ENCODE measurements at places on chromosomes 16 and 17.
A peak's percentile ranks its signal among the peaks of the same experiment; 100 is the strongest.

GRCh38 chr16:15950161-15950854, 892 bp downstream of the ABCC1 start:
- DNase-seq: no peak

GRCh38 chr16:30187971-30188561, 4.7 kb downstream of the CORO1A start:
- DNase-seq: no peak

DNA sequence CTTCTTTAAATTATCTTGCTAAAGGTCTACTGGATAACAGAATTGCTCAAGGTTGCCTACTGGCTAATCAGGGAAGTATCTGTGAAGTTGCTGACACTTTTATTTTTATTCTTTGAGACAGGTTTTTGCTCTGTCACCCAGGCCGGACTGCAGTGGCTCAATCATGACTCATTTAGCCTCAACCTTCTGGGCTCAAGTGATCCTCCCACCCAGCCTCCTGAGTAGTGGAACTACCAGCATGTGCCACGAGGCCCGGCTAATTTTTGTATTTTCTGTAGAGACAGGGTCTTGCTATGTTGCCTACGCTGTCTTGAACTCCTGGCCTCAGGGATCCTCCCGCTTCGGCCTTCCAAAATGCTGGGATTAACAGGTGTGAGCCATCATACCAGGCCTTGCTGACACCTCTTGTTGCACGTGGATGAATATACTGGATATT, 43.1 kb downstream of the GLG1 start:
- no peak for DNase-seq

GRCh38 chr16:11016993-11017392, 72.6 kb downstream of the CLEC16A start:
- DNase-seq: peak; percentile 42

DNA sequence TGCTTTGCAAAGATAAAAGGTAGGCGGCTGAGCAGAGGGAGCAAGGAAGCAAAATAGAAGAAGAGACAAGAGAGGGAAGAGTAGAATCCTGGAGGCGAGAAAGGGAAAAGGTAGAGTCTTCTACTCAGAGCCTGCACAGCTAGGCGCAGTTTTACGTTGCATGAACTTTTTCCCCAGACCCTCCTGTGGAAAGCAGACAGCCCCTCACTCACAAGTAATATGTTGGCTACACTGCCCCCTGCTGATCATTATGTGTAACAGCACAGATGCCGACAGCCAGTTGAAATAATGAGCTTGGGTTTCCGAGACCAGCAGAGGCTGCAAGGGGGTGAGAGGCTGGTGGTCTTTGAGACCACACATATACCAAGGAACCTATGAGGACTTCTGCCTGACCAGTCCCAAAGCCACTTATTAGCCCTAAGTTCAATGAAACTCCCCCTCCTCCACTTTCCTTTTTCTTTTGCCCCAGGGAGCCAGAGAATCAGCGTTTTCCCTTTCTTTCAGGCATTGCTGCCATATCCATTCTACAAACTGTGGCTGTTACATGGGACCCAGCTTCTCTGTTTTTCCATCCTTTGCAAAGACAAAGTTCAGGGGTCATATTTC, 22.5 kb upstream of the CMTR2 start:
- no peak for DNase-seq

DNA sequence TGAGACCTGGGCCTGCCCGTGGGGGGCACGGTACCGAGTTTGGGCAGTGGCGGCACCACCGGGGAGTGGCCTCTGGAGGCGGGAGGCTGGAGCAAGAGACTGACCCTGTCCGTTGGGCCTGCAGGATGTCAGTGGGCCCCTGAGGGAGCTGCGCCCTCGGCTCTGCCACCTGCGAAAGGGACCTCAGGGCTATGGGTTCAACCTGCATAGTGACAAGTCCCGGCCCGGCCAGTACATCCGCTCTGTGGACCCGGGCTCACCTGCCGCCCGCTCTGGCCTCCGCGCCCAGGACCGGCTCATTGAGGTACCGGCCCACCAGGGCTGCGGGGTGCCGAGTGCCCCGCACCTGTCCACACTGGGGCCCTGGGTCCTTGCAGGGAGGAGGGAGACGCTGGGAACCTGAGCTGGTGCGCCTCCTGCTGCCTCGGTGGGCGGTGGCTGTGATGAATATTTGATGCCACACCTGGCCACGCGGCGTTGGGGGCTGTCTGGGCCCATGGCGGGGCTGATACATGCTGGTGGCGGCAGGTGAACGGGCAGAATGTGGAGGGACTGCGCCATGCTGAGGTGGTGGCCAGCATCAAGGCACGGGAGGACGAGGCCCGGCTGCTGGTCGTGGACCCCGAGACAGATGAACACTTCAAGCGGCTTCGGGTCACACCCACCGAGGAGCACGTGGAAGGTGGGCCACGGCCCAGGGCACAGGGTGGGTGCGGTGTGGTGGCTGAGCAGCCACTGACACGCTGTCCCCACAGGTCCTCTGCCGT, 9.7 kb downstream of the NHERF2 start:
- DNase-seq: no peak

DNA sequence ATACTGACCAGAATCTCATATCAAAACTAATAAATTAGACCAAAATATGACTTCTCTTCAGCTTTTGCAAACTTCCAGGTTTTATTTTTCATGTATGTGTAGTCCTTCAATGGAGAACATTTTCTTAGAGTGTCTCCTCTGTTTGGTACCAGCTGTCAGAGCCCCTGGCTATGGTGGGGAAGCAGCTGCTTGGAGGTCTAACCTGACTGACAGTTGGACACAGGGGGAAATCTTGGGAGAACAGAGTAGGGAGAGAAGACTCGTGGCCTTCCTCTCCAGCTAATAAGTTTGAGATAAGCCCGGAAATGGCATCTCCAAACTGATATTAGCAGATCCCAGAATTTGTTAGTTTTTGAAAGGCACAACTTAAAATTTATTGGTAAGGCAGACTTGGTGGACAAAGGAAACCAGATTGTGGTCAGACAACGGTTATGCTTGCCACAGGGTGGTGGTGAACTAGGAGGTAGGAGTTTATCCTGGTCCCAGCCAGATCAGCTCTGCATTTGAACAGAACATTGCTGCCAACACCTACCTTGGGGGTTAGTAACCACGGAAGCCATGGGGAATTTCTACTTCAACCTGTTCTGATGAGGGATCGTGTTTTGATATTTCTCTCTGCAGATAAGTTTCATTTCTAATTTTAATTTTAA, 39.2 kb upstream of the IRX3 start:
- no peak for DNase-seq

GRCh38 chr17:4742629-4743028, 2.9 kb upstream of the CXCL16 start:
- no peak for DNase-seq

GRCh38 chr17:33521784-33522183, 228.7 kb upstream of the ASIC2 start:
- no peak for DNase-seq

DNA sequence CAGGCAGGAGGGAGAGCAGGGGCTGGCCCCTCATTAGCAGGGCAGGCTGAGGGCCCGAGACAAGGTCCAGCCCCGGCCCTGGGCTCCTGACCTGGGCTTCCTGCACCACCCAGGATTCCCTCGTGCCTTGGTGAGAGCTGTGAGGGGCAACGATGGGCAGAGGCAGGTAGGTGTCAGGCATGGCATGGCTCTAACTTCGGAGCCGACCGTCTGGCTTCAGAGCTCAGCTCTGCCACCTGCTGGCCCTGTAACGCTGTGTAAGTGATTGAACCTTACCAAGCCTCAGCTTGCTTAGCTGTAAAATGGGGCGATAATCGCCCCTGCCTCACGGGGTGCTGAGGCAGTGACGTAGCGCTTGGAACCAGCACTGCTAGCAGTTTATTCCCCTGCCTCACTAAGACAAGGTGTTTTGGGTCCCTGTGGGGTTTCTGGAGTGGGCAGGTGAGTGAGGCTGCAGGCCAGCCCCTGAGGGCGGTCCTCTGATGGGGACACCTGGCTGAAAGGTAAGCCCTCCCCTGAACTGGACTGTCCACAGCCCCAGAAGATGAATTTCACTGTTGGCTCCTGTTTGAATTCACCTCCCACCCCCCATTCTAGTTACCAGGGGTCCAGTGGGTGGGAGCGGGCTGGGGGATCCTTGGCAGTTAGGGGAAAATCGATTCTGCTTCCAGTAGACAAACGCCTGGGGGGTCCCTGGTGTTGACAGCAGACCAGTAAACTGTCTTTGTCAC, 184.8 kb upstream of the GSE1 start:
- no peak for DNase-seq

GRCh38 chr16:85794696-85795095, 4.6 kb downstream of the EMC8 start:
- no peak for DNase-seq

- DNase-seq: no peak
Measured at GRCh38 chr16:23847948-23848347, 12.2 kb downstream of the PRKCB start.

- no peak for DNase-seq
Measured at GRCh38 chr17:3727041-3727440, 3.3 kb downstream of the HASPIN start.

DNA sequence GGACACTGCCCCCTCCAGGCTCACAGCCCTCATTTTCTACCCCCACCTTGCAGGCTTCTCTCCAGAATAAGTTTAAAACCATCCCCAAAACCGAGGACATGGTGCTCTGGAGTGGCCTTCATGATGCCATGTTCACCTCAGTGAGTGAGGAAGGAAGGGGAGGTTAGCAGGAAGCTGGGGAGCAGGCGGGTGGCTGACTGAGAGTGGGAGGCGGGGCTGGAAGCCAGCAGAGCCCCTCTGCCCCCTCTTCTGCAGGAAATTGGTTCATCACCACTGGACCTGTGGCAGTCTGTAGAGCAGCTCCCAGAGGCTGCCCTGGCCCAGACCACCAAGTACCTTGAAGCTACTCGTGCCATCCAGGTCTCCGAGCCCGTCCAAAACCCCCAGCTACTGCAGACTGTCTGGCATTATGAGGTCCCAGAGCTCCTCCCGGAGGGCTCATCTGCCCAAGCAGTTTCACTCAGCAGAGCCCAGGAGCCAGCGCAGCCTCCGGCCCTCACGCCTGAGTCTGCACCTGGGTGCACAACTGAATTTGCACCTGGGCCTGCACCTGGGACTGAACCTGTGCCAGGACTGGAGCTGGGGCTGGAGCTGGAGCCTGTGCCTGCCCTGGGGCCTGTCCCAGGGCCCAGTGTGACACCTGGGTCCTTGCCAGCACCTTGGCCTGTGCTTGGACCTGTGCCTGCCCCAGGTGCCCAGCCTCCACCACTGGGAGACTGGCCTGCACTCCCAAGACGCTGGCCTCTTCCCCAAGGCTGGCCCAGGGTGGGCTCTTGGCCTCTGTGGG, 19.0 kb downstream of the C16orf96 start:
- no peak for DNase-seq

GRCh38 chr17:49515196-49515770, 20.2 kb downstream of the NGFR start:
- DNase-seq: no peak

DNA sequence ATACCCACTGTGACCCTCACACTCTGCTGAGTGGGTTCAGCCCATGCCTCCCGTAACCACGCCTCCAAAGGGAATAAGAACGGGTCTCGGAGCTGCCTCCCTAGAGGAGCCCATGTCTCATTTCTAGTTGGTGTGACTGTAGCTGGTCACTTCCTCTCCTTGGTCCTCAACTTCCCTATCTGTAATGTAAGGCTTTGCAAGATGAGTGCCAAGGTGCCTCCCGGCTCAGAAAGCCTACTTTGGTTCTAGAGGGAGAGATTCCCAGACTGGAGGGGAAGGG, 20.8 kb downstream of the C16orf74 start:
- no peak for DNase-seq

GRCh38 chr17:44061446-44061845, 5.0 kb downstream of the LSM12 start:
- DNase-seq: no peak

DNA sequence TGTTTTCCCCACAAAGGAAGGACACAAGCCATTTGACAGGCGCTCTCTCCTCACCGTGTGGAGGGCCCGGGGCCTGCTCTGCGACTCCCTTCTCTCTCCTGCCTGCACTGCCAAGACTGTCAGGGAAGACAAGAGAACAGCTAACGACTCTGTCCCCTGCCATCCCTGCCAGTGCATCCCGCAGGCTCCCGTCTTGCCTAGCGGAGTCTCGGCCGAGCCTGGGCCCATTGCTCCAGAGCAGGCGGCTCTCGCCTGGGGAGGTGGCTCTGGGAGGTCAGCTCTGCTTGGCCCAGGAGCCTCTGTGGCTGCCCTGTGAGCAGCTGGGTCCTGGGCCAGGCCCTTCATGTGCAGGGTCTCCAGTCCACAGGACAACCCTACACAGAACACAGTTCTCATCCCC, 53.0 kb downstream of the WNT3 start:
- no peak for DNase-seq

DNA sequence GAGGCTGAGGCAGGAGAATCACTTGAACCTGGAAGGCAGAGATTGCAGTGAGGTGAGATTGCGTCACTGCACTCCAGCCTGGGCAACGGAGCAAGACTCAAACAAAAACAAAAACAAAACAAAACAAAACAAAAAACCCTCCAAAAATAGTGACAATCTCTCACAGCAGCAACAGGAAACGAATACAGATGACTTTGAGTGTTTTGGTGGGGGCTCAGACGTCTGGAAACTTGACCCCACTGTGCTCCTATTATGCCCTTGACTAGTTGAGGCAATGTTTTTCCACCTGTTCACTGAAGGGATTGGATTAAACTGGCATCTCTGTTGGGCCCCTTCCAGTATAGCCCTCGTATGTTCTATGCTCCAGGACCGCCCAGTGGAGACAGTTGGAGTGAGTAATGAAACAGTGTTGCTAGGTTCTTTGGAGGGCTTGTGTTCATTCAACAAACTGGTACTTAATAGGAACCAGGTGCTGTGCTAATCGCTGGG, 167.0 kb downstream of the UTP18 start:
- peak; percentile 97 for DNase-seq

GRCh38 chr17:58706351-58707140, 14.1 kb downstream of the RAD51C start:
- DNase-seq: no peak

- DNase-seq: no peak
Measured at GRCh38 chr17:78249818-78250806, 18.7 kb downstream of the TMEM235 start.

DNA sequence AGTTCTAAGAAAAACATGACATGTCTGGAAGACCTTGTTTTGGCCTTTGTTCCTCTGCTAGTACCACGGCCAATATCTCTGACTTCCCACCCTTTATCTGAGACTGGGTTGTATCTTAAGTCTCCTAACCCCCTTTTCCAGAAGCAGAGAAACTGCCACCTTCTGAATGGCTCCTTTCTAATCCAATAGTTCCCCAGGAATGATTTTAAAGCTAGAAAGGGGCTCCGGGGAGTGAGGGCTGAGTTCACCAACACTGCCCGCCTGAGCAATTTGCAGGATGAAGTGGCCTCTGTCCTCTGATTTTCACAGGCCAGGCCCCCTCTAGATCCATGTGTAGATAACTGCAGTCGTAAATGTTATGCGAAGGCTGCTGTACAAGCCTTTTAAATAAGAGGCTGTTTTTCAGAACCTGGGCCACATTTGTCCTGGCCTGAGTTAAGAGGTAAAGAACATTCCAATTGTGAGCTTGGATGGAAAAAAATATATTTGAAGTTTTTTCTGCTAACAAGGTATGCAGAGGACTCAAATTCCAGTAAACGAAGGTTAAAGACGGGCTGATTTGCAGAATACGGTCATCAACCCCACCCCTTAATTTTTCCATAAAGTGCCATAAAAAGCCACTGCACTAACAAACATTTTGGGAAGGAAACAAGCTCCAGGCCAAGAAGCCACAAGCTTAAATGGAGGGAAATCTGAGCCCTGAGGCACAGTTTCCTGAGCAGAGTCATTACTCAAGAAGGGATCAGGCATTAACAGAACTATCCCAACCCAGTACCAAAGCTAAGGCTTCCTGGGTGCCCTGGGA, 117.0 kb upstream of the MAF start:
- no peak for DNase-seq

- no peak for DNase-seq
Measured at GRCh38 chr16:27408602-27409031, 6.6 kb downstream of the IL21R start.

- DNase-seq: no peak
Measured at GRCh38 chr17:4960279-4960922, 7.2 kb downstream of the SPAG7 start.

Data from NCI-H774 (cell line).